Activated CD4-positive, alpha-beta T cell treated with anti-CD3 and anti-CD28 coated beads for 36 hours (primary cell): ENCODE measurements at places on chromosomes 13 and 19. TPM values are rescaled to one million over a fixed set of nuclear protein-coding genes. Genes with fewer than 3 reads are reported as not detected.

Gene ZBTB7A
- total RNA-seq: 26.4 TPM

Gene LACC1
- 2.6 TPM for total RNA-seq

Gene LILRA2
- not detected for total RNA-seq

Gene OR10H1
- not detected for total RNA-seq

Gene IFI30
- total RNA-seq: 29.5 TPM

Gene C1QTNF9
- not detected for total RNA-seq

Gene USPL1
- total RNA-seq: 14.8 TPM

Gene TMPRSS9
- not detected for total RNA-seq

Gene TTC9B
- not detected for total RNA-seq

Gene CEACAM20
- not detected for total RNA-seq

Gene MBD3L3
- total RNA-seq: not detected

Gene SOHLH2
- not detected for total RNA-seq

Gene NCAN
- total RNA-seq: not detected

Gene CLEC4M
- total RNA-seq: not detected

Gene AKAP8L
- total RNA-seq: 89.9 TPM

Gene DCLK1
- not detected for total RNA-seq

Gene MAP4K1
- total RNA-seq: 198 TPM

Gene BEST2
- total RNA-seq: not detected

Gene CYP2A7
- total RNA-seq: not detected

Gene RPS28
- total RNA-seq: 2,316 TPM

Gene SULT2A1
- total RNA-seq: not detected

Gene ZNF625
- 5.5 TPM for total RNA-seq

Gene RASL11A
- 3.5 TPM for total RNA-seq

Gene NLRP7
- not detected for total RNA-seq

Gene TSHZ3
- total RNA-seq: 1.6 TPM

Gene NFIC
- total RNA-seq: 20.5 TPM

Gene NLRP4
- not detected for total RNA-seq

Gene ZNF497
- 1.5 TPM for total RNA-seq

Gene PPM1N
- 2.8 TPM for total RNA-seq

Gene ZSCAN1
- not detected for total RNA-seq

Gene CEACAM7
- not detected for total RNA-seq

Gene GTF2F2
- total RNA-seq: 19.9 TPM

Gene EFNB2
- 0.05 TPM for total RNA-seq

Gene SIGLEC7
- not detected for total RNA-seq

Gene TPTE2
- 0.25 TPM for total RNA-seq

Gene DIRAS1
- total RNA-seq: 0.21 TPM

Gene DHPS
- 101 TPM for total RNA-seq

Gene ZNF792
- 5.7 TPM for total RNA-seq

Gene TSSK6
- total RNA-seq: 3.8 TPM

Gene C19orf18
- total RNA-seq: 0.46 TPM

Gene GRIK5
- total RNA-seq: 1.6 TPM

Gene KRTDAP
- not detected for total RNA-seq

Gene MCEMP1
- not detected for total RNA-seq

Gene SIGLEC14
- not detected for total RNA-seq

Gene ZFP82
- total RNA-seq: 8.8 TPM

Gene HSH2D
- total RNA-seq: 38.2 TPM

Gene FKRP
- 12.1 TPM for total RNA-seq

Gene WDR88
- not detected for total RNA-seq

Gene ATP4B
- not detected for total RNA-seq

Gene ZNF865
- 12.1 TPM for total RNA-seq

Gene LILRA1
- not detected for total RNA-seq

Gene ICAM3
- total RNA-seq: 109 TPM

Gene N4BP2L1
- total RNA-seq: 16.1 TPM

Gene SPC24
- total RNA-seq: 59.6 TPM

Gene JAK3
- 174 TPM for total RNA-seq

Gene ADM5
- 4.4 TPM for total RNA-seq
